ENCODE measurements at places on chromosomes 11 and 22.

DNA sequence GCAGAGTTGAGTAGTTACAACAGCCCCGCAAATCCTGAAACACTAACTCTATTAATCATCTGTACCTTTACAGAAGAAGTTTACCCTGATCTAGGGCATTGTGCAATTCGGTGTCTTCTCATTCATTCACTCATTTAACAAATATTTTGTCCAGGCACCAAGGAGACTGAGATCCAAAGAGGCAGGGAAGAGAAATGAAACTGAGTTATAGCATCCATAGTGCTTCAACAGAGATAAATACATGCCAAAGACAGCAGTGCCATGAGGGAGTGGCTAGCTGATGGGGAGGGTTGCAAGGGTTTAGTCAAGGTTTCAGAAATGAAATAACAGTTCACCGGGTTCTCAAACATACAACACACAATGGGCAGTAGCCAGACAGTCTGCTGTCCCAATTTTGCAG lies 40.2 kb upstream of the MTNR1B start:
- no peak for DNase-seq

GRCh38 chr22:39317084-39317774 lies 2.2 kb downstream of the RPL3 start:
- DNase-seq: no peak

DNA sequence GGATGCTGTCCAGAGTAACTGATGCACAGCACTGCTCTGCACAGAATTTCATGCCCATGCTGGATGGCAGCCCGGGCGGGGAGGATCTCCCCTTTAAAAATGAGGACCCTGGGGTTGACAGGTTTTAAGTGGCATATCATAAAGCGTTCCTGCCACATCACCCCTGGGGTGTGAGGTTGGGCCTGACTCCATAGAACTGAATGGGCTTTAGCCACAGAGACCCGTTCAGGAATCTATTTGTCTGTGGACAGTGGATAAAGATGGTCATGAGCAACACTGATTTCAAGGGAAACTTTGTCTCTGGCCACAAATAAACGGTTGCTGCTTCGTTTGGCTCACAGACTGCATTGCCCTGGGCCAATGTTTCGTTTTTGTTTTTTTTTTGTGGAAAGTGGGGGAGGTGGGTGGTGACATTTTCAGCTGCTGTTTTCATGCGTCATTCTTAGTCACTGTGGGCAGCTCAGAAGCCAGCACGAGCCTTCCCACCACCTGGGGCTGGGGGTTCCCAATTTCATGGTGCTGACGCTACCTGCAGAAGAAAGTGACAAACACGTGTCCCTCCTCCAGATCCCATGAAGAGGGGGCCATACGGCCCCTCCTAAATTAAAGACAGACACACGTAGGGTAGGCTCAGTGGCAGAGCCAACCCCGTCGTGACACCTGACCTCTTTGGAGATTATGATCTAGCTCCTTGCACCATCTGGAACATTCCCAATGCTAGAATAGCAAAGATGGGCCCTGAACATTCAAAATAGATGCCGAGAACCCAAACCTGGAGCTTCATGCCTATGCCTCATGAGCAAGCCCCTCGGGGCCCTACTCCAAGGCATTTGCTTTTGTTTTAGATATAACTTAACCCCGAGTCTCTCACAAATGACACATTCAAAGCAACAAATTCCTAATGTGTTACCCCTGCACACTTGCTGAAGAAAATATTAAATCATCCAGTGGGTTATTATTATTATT lies 54.8 kb upstream of the PHF21B start:
- DNase-seq: peak; percentile 47

GRCh38 chr22:42937164-42937843 lies 77.6 kb downstream of the PACSIN2 start:
- no peak for DNase-seq

DNA sequence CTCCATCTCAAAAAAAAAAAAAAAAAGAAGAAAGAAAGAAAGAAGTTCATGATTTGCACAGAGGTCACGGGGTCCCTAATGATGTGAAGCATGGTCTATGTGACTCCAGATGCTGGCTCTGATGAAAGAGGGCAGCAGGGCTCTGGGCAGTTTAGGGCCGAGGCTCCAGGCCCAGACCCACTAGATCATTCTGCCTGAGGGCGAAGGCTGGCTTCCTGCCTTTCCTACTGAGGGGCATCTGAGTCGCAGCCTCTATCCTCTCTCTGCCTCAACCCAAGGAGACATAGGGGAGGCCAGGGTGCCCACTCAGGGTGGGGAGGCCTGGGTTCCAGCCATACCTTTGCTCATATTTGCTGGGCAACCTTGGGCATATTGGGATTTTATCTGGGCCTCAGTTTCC lies 4.8 kb downstream of the SLC35E4 start:
- no peak for DNase-seq

DNA sequence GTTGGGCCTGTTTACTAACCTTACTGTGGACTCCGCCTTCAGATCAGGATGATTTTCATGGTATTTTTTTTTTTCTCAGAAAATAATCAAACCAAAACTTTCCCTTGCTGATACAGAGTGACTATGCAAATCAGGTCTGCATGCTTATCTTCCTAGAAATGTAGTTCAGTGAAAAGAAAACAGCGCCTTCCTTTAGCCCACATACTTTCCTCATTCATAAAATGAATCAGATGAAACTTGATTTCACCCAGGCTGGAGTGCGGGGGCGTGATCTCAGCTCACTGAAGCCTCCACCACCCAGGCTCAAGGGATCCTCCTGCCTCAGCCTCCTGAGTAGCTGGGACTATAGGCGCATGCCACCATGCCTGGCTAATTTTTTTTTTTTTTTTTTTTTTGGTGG lies 26.0 kb downstream of the ZNRF3 start:
- peak; percentile 57 for DNase-seq

DNA sequence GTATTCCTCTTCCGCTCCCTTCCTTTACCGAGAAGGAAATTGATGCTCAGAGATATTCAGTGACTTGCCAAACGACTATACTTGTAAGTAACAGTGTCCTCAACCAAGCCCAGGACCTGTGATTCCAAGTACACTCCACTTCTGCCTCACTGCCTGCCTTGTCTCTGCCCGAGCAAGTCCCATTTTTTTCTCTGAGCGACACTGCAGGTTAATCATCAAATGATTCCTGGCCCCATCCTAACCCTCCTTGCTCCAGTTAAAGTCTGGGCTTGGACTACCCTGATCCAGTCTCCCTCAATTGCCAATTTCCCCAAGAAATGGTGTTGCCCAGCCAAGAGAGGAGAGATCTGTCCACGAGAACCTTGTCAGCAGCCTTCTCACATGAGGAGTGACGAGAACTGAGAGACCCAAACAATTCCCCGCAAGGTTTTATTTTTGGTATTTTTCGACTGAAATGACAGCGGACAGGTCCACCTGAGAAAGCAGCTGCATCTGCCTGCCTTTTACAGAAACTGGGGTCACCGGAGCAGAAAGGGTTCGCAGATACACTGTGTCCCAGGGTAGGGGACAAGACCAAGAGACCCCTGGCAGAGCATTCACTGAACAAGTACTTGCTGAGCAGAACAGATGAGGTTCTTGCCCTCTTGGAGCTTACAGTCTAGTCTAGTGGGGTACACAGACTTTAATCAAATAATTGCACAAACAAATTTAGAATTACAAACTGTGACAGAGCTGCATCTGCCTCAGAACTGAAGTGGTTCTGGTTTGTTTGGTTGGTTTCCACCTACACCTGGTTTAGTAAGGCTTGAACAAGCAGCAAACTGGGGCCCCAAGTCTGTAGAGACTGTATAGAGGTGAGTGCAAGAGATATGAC lies 11.4 kb downstream of the POU2AF1 start:
- no peak for DNase-seq

DNA sequence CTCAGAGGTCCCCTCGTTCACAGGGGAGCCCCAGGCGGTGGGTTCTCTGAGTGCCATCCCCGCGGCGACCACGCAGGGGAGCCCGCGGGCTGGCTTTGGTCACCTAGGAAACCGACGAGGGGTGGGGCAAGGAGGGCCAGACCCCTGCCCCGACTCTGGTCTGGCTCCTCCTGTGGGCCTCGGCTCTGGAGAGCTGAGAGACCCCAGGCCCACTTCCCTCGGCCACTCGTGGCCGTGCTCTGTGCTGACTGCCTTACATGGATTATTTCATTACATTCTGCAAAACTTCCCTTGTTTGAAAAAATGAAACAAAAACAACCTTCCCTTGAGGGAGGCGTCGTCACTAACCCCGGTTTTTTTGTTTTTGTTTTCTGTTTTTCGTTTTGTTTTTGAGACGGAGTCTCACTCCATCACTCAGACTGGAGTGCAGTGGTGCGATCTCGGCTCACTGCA lies 15.1 kb upstream of the CYTH4 start:
- no peak for DNase-seq

- DNase-seq: no peak
Measured at GRCh38 chr11:46127150-46127638, 5.9 kb upstream of the PHF21A start.

GRCh38 chr11:57514538-57515331 lies 767 bp downstream of the SLC43A1 start:
- DNase-seq: peak; percentile 48

- DNase-seq: no peak
Measured at GRCh38 chr11:110430267-110431050, 711 bp downstream of the FDX1 start.

DNA sequence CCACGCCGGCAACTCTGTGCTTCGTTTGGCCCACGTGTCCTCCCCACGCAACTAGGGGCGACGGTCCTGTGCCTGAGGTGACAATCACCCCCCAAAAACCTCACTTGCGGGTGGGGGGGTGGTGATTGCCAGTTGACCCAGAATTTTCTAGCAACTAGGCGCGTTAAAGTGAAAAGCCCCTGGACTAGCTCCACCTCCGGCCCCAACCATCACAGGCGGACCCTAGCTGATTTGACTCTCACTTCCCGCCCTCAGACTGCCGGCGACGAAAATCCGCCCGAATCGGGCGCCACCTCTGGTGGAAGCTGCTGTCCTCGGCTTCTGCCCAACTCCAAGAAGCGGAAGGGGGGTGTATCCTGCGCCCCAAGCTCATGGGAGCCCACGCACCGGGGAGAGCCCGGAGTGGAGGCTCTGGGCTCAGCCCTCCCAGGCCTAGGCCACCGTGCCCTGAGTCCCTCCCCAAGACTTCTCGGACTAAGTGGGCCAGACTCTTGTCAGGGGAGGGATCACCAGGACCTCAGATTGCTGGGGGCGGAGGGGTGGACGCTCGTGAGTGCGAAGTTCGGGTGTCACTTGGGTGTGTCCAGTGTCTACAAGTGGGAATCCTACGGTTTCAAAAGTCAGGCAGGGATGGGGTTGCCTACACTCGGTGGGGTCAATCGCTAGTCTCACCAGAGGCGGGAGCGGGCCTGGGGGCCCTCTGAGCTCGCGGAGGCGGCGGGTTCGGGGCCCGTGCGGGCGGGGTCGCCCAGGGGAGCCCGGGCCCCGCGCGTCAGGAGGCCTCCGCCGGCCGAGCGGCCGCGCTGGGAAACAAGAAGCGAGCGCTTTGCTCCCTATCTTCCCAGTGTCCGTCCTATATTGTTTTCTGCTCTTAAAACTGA lies 12.3 kb downstream of the PAX6 start:
- DNase-seq: no peak
